ENCODE measurements at places on chromosomes 2 and 18.

DNA sequence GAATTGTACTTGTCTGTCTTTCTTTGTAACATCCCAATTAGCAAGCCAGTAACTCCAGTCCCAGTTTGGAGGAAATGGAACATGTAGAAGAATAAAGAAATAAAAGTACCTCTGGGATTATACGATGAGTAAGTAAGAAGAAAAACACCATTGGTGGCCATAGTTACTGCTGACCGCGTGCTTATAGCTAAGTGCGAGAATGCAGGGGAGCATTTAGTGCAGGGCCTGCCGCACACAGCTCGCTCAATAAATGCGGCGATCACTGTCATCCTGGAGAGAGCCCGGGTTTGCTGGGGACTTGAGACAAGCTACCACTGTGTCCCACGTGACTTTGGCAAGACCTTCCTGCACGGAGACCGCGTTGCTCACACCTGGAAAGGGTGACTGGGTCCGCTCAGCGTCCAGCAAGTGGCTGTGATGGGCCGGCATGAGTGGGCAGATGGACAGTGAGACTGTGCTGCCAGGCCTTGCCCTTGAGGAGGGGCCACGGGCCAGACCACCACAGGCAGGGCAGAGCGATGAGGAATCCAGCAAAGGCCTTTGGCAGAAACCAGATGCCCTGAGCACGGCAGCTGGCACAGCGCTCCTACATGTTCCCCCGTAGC lies 54.8 kb downstream of the ADI1 start:
- no peak overlapping the region for H3K27ac ChIP-seq
- H3K27me3 ChIP-seq: no peaks in the 10 kb centered on the region
- no peak for DNase-seq
- peaks cover 2% of the 10 kb centered on the region for H3K4me1 ChIP-seq
- no peak overlapping the region for H3K4me3 ChIP-seq
- no peaks in the 10 kb centered on the region for H3K36me3 ChIP-seq

DNA sequence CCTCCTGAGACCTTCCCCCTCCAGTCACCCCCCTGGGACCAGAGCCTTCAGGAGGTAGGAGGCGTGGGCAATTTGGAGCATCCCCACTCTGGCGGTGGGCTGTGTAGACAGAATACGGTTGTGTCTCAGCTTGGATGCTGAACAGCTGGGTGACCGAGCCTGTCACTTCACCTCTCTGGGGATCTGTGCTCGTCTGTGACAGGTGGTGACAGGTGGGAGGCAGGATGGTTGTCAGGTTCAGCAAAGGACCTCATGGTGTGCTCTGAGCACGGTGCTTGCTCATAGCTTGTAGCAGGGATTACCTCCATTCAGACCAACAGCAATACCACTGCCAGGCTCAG lies 186.5 kb upstream of the HS6ST1 start:
- no peaks in the 10 kb centered on the region for H3K27me3 ChIP-seq
- H3K4me1 ChIP-seq: no peaks in the 10 kb centered on the region
- H3K36me3 ChIP-seq: no peaks in the 10 kb centered on the region
- DNase-seq: no peak
- H3K27ac ChIP-seq: no peak overlapping the region

GRCh38 chr2:156147594-156148330 lies 184.8 kb downstream of the NR4A2 start:
- no peaks in the 10 kb centered on the region for H3K36me3 ChIP-seq
- H3K4me1 ChIP-seq: no peaks in the 10 kb centered on the region
- H3K4me3 ChIP-seq: no peak overlapping the region
- no peak overlapping the region for H3K27ac ChIP-seq

DNA sequence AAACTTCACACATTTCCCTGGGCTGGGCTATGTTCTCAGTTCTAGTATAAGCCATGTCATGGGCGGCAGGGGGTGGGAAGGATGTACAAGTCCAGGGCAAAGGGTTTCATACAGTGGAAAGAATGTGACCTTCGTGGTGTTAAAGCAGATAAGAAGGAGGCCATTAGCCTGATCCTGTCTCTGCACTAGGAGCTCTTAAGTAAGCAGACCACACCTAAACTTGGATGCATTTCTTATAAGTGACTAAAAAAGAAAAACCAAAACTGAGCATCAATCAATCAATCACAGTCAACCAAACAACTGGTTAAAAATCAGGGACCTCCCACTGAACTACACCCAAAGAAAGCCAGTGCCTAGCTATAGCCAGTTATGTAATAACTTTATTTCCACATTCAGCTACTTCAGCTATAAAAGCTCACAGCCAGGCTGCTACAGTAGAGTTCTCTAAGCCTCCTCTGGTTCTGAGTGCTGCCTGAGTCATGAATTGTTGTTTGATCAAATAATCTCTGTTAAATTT lies 46.8 kb upstream of the RIOK3 start:
- H3K27ac ChIP-seq: no peak overlapping the region
- no peak for DNase-seq
- no peaks in the 10 kb centered on the region for H3K36me3 ChIP-seq

- H3K27ac ChIP-seq: no peak overlapping the region
- no peaks in the 10 kb centered on the region for H3K4me1 ChIP-seq
- no peak overlapping the region for H3K4me3 ChIP-seq
- H3K27me3 ChIP-seq: no peaks in the 10 kb centered on the region
- DNase-seq: no peak
- no peaks in the 10 kb centered on the region for H3K36me3 ChIP-seq
Measured at GRCh38 chr2:160174322-160174721, 25.8 kb downstream of the ITGB6 start.

- H3K27me3 ChIP-seq: no peaks in the 10 kb centered on the region
- H3K36me3 ChIP-seq: peaks cover 33% of the 10 kb centered on the region
- DNase-seq: no peak
Measured at GRCh38 chr2:112572005-112572404, 12.4 kb upstream of the CHCHD5 start.

- H3K27me3 ChIP-seq: no peaks in the 10 kb centered on the region
- DNase-seq: no peak
- no peaks in the 10 kb centered on the region for H3K4me1 ChIP-seq
- H3K36me3 ChIP-seq: no peaks in the 10 kb centered on the region
- no peak overlapping the region for H3K4me3 ChIP-seq
Measured at GRCh38 chr2:136022396-136023146, 37.1 kb upstream of the DARS1 start.

GRCh38 chr2:206647985-206648384 lies 5.7 kb downstream of the FAM237A start:
- H3K27me3 ChIP-seq: no peaks in the 10 kb centered on the region
- no peaks in the 10 kb centered on the region for H3K4me1 ChIP-seq
- no peak overlapping the region for H3K4me3 ChIP-seq
- DNase-seq: no peak

DNA sequence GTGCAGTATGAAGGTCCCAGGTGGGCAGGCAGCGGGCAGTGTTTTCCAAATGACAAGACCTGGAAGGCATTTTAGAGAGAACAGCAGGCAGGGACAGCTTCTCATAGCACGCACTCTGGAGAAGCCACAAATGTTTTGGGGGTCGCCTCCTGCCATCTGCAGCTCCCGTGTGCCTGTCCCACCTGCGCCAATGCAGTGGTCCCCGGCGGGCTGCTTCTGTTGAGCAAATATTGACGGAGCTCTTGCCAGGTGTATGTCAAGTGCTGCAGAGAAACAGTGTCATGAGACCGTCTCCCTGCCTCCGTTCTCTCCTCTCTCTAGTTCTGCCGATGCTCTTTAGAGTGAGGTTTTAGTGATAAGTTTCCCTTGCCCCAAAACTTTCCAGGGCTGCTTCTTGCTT lies 174.8 kb downstream of the LDLRAD4 start:
- no peak overlapping the region for H3K27ac ChIP-seq
- no peaks in the 10 kb centered on the region for H3K27me3 ChIP-seq
- H3K4me1 ChIP-seq: no peaks in the 10 kb centered on the region
- no peak overlapping the region for H3K4me3 ChIP-seq
- DNase-seq: no peak

GRCh38 chr2:165645930-165646831 lies 147.9 kb downstream of the GALNT3 start:
- H3K36me3 ChIP-seq: no peaks in the 10 kb centered on the region
- no peak overlapping the region for H3K4me3 ChIP-seq
- DNase-seq: no peak

- DNase-seq: no peak
- no peaks in the 10 kb centered on the region for H3K36me3 ChIP-seq
- no peak overlapping the region for H3K4me3 ChIP-seq
- H3K4me1 ChIP-seq: no peaks in the 10 kb centered on the region
- H3K27me3 ChIP-seq: no peaks in the 10 kb centered on the region
Measured at GRCh38 chr2:140643761-140644187, 1487.0 kb downstream of the LRP1B start.

GRCh38 chr2:33494155-33494779 lies 17.8 kb downstream of the RASGRP3 start:
- no peak overlapping the region for H3K27ac ChIP-seq
- H3K4me1 ChIP-seq: no peaks in the 10 kb centered on the region
- no peaks in the 10 kb centered on the region for H3K27me3 ChIP-seq
- H3K4me3 ChIP-seq: no peak overlapping the region

GRCh38 chr2:27262379-27263286 lies at the start of gene SLC30A3:
Gene SLC30A3, minus strand, starts transcription at chr2:27263047. Its CDS starts 141 bp downstream, at chr2:27262906.
- H3K36me3 ChIP-seq: no peaks in the 10 kb centered on the region
- H3K4me3 ChIP-seq: peak within 1 kb of the TSS; percentile 81
- H3K27me3 ChIP-seq: peaks cover 40% of the 10 kb centered on the region
- H3K4me1 ChIP-seq: peaks cover 4% of the 10 kb centered on the region
- H3K27ac ChIP-seq: no peak within 1 kb of the TSS

GRCh38 chr18:72651033-72651432 lies 106.9 kb upstream of the CBLN2 start:
- no peak for DNase-seq
- no peaks in the 10 kb centered on the region for H3K36me3 ChIP-seq
- no peaks in the 10 kb centered on the region for H3K4me1 ChIP-seq

- no peak overlapping the region for H3K4me3 ChIP-seq
- no peaks in the 10 kb centered on the region for H3K27me3 ChIP-seq
- no peaks in the 10 kb centered on the region for H3K36me3 ChIP-seq
- no peaks in the 10 kb centered on the region for H3K4me1 ChIP-seq
- no peak overlapping the region for H3K27ac ChIP-seq
Measured at GRCh38 chr2:197293252-197294007, 17.1 kb downstream of the ANKRD44 start.

GRCh38 chr2:79271456-79271855 lies 111.9 kb upstream of the REG3A start:
- no peak for DNase-seq
- no peak overlapping the region for H3K4me3 ChIP-seq
- H3K36me3 ChIP-seq: no peaks in the 10 kb centered on the region
- no peaks in the 10 kb centered on the region for H3K27me3 ChIP-seq
- peaks cover 2% of the 10 kb centered on the region for H3K4me1 ChIP-seq

GRCh38 chr2:224764565-224765236 lies 48.5 kb upstream of the CCDC195 start:
- H3K27ac ChIP-seq: no peak overlapping the region
- H3K27me3 ChIP-seq: no peaks in the 10 kb centered on the region
- no peak for DNase-seq

DNA sequence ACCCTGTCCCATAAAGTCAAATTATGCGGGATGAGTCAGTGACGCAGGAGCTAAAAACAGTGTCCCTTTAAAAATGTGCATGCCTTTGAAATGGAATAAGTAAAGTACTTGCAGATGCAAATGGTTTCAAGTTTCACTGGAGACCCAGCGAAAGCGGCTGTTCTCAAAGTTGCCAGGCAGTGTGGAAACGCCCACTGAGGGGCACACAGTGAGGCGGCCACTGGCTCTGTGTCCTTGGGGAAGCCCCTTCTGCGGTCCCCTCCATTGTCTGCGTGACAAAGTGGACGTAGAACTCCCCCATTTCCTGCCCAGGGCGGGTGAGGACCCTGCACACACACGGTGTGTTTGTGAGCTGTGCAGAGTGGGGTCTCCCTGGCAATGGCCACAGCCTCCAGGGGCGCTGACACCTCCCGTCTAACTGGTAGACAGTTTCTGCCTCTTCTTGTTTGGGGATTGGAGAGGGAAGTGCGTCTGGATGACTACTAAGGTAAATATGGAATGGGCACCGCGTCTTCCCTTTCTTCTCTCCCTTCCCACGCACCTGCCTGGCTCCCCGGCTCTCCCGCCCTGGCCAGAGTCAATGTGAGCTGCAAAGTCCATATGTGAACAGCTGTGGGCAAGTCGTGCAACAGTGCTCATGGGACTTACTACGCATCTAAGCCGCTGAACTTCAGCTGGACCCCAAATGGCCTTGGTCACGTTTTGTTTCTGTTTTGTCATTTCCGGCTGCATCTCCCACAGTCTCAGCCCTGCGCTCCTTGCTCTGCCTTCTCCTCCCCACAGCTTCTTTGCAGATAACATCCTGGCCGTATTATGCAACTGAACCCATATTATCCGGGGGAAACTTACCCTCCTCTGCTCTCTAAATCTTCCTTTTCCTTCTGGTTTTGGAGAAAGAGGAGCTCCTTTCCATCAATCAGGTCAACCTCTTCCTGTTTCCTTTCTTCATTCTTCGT lies 33.7 kb upstream of the ZNF516 start:
- H3K4me1 ChIP-seq: peaks cover 2% of the 10 kb centered on the region
- no peaks in the 10 kb centered on the region for H3K36me3 ChIP-seq
- H3K27me3 ChIP-seq: no peaks in the 10 kb centered on the region
- no peak overlapping the region for H3K4me3 ChIP-seq
- H3K27ac ChIP-seq: no peak overlapping the region
- DNase-seq: no peak

- no peak for DNase-seq
- no peak overlapping the region for H3K27ac ChIP-seq
- H3K4me3 ChIP-seq: no peak overlapping the region
- no peaks in the 10 kb centered on the region for H3K36me3 ChIP-seq
- no peaks in the 10 kb centered on the region for H3K4me1 ChIP-seq
- no peaks in the 10 kb centered on the region for H3K27me3 ChIP-seq
Measured at GRCh38 chr18:42404151-42404550, 449.1 kb downstream of the PIK3C3 start.

GRCh38 chr2:207770602-207771404 lies 1.1 kb upstream of the FZD5 start:
- no peak overlapping the region for H3K27ac ChIP-seq
- no peaks in the 10 kb centered on the region for H3K27me3 ChIP-seq
- H3K4me3 ChIP-seq: peak overlapping the region; percentile 13
- H3K36me3 ChIP-seq: peaks cover 8% of the 10 kb centered on the region

DNA sequence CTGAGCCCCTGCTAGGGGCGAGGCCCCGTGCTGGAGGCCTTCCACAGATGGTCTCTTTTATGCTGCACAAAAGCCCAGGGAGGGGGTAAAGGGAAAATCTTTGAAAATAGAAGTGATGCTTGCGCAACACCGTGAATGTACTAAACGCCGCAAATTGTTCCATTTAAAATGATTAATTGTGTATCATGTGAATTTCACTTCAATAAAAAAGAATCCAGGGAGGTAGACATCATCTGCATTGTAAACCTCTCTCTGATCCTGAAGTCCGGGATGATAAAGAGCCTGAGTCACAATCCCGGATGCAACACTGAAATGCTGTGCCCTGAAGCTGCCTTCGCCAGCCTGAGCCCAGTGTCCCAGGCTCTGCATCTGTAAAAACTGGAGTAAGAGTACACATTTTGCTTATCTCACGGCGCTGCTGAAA lies 107.7 kb upstream of the PPP1CB start:
- H3K27me3 ChIP-seq: no peaks in the 10 kb centered on the region
- H3K4me1 ChIP-seq: peaks cover 3% of the 10 kb centered on the region
- no peak overlapping the region for H3K27ac ChIP-seq
- DNase-seq: no peak
- no peaks in the 10 kb centered on the region for H3K36me3 ChIP-seq
- no peak overlapping the region for H3K4me3 ChIP-seq
